ENCODE measurements at places on chromosomes 4 and X.

DNA sequence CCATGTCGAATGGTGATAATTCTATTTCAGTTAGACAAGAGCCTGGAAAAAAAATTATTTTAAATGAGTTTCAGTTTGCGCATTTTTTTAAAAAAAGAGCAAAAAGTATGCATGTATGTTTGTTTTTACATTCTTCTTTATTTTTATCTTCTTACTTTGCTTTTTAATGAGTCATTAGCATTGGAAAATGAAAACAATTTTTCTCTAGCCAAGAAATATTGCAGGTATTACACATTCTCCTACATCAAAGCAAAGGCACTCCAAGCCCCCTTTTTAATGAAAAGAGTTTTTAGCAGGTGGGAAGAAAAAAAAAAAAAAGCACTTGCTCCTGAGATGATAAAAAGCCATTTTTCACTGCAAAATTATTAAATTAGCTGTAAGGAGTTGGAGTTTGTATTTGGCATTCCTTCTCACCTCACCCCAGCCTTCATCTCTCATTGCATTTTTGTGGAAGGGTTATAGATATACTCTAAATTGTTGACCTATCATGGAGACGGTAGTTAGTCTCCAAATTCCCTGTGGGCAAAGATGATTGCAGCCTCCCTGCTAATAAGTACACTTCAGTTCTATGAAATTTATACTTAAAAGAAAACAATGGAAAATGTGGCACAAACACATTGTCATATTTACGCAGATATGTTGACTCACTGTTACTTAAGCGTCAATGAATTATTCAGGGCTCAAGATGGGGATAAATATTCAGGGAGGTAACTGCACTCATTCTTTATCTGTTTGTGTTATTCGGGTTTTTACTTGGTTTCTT is 43.8 kb downstream of the PALLD start:
- no peak for DNase-seq

- DNase-seq: no peak
Measured at GRCh38 chrX:45771114-45771513, 570.4 kb upstream of the DIPK2B start.

DNA sequence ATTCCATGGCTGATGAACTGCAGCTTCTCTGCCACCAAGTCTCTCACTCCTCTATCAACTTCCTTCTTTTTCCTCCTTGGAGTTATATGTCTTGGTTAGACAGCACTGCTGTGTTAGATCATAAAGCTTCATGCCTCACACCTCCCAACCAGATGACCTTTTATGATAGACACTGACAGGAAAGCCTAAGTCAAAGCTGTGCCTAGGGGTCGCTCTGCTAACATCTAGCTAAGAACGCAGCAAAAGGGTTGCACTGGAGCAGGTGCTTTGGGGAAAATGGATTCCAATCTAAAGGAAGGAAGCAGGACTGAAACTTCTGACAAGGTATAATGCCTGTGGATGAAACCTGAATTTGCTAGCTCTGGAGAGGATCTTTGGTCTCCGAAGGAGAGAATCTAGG is 509.7 kb downstream of the SMARCA1 start:
- DNase-seq: no peak

DNA sequence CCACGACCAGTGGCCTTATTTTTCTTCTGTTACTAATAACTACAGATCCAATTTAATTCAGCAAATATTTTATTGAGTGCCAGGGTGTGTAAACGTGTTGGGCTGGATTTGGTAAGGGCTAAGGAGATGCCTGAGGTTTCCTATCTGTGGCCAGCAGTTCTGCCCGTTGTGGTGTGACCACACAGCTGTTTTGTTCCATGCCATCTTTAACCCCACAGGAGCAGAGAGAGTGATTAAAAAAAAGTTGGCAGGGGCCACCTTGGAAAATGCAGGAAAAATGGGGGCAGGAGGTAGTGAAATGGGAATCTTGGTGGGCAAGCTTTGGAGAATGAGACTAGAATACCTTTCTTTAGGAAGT is 1.1 kb downstream of the PLAC8 start:
- no peak for DNase-seq

DNA sequence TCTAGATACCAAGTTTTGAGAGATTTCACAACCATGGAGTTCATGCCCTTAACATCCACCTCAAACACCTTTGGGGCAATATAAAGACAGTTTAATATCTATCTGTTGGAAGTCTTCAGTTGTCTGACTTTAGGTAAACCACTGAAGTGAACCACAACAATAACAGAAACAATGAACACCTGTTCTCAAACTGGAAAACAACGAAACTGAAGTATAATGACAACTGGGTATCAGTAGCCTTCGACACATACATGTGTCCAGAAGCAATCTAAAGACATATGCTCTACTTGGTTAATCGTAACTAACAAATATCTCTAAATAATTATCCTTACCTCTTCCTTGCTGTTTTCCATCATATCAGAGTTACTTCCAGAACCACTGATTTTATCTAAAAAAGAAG is 87.8 kb downstream of the ATRX start:
- DNase-seq: no peak

DNA sequence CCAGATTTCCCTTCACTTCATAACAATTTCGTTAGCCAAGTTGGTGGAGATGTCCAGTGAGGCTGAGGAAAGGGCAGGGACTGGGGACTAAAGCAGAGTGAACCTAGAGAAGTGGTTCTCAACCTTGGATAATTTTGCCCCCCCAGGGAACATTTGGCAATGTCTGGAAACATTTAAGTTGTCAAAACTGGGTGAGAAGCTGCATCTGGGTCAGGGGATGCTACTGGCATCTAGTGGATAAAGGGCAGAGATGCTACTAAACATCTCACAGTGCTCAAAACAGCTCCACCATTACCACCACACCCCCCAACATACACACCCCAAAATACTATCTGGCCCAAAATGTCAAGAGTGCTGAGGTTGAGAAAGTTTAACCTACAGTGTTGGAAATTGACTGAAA is 32.0 kb upstream of the FGF16 start:
- DNase-seq: no peak

DNA sequence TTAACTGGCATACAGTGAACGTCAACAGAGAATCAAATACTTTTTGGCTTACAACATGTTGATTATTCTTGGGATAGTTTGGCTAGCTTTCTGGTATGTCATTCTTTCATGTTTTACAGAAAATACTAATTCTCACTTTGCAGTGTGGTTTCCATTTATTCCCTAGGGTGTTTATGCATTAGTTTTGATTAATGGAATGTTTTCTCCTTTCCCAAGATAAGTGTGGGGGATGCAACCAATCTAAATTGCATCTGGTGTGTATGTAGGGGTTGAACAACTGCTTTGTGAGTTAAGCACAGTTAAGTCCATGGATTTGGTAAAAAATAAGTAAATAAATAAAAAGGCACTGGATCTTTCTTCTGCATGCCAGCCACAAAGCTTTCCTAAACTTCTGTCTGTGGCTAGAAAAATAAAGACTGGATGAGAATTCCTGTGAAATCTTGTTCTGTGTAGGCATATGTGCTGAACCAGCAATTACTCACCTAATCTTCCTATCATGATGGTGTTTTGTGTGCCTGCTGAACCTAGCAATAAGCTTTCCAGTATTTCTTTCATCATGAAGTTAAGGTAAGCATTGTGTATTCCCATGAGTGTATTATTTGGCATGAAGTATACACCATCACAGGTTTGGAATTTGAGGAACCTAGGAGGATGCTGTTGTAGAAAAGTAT is 50.6 kb upstream of the TENM3 start:
- DNase-seq: no peak

DNA sequence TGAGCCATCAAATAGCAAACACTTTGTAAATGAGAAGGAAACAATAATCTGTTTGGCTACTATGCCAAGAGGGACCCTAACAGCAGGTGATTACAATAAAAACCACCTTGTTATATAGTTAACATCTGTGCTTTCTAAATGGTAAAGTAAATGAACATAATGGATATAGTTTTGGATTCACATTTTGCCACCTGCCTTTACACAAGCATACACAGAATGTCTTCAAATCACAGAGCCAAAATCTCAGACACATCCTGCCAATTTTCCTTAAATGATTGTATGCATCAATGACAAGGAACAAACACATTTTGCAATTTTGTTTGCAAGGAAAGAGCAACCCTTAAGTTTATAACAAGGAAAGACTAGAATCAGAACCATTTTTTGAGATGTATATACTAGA is 334.2 kb downstream of the FSTL5 start:
- no peak for DNase-seq

- no peak for DNase-seq
Measured at GRCh38 chr4:148017801-148018200, 285.9 kb downstream of the ARHGAP10 start.

DNA sequence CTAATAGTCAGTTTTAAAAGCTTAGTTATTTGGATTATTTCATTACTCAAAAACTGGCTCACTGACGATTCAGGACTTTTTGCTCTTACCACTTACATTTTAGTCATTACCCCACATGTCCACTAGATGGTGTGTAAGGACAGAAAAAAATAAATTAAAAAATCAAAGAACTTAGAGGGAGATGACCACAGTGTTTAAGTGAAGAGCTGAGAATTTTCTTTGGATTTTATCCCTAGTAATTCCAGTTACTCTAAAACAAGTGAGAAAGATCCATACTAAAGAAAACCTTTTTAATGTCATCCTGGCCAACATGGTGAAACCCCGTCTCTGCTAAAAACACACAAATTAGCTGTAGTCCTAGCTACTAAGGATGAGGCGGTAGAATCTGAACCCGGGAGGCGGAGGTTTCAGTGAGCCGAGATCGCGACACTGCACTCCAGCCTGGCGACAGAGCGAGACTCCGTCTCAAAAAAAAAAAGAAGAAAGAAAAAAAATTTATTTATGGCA is 26.4 kb upstream of the TMPRSS11B start:
- no peak for DNase-seq

- DNase-seq: no peak
Measured at GRCh38 chr4:66373268-66373667, 703.0 kb upstream of the EPHA5 start.

- DNase-seq: no peak
Measured at GRCh38 chr4:135510582-135510981, 1309.0 kb upstream of the PABPC4L start.

GRCh38 chrX:73366696-73367095 is 80.2 kb upstream of the CDX4 start:
- DNase-seq: no peak

- DNase-seq: no peak
Measured at GRCh38 chr4:28799696-28800095, 1920.5 kb upstream of the PCDH7 start.

GRCh38 chr4:152090543-152090942 is 329.7 kb upstream of the GATB start:
- DNase-seq: no peak

GRCh38 chr4:108693211-108693610 is 42.8 kb downstream of the OSTC start:
- no peak for DNase-seq

DNA sequence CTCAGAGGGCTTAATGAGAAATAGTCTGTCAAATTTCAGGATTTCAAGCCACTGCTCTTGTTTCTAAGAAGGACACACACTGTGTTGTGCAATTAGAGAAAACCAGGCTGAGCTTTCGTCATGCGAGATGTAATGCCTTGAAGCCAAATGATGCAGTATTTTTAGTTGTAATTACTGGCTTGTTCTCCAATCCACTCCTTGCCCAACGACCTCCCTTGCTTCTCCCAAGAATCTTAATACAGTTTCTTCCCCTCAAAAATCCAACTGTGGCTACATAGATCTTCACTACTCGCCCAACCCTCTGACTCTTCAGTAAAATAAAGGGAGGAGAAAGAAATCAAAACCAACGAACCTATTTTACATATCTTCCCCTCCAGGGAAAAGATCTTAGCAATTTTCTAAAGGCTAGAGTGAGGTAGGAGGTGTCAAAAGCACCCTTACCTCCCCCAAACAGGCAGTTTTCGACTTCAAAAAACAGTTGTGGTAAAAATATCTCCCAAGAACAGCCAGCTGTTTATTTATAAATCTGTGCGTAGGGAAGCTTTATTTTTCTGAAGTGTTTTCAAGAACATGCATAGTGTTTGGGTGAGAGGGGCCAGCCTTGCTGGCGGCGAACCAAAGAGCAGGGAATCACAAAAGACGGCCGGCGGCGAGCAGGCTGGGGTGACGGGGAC is 68.7 kb downstream of the MGST2 start:
- no peak for DNase-seq

DNA sequence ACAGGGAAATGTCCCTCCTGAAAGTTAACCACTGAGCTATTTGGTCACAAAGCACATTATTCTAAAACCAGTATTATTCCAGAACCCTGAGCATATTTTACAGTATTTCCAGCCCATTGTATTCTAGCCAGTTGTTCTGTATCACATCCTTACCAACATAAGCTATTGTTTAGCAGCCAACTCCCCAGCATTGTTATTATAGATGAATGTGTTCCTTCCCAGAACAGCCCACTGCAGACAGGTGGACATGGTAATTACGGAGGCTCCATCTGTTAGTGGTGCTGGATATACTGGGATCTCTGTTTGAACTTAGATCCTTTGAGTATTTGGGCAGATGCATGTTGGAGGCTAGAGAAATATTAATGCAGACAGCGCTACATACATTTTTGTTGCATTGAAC is 126.1 kb downstream of the MGST2 start:
- no peak for DNase-seq

DNA sequence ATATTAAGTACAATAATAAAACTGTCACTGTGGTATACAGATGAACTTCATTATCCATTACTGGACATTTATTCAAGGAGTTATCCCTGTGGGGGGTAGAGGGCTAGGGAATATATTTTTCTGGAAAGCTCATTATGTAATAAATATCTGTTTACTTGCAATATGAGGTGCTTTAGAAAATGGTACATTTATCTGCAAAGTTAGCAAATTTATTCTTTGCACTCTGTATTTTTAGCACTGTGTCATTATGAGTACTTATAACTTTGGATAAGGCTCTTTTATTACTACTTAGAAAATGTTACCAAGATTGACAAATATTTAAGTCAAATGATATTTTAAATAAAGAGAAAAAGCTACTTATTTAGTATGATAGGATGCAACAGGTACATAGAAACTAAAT is 37.8 kb downstream of the ANKRD17 start:
- DNase-seq: no peak

All from stimulated activated CD8-positive, alpha-beta memory T cell treated with anti-CD3 and anti-CD28 coated beads, Interleukin-15, amount 100 ng/mL, for 4 hours (primary cell).